ENCODE measurements at places on chromosomes 12 and 14. TPM values are rescaled to one million over a fixed set of nuclear protein-coding genes. Genes with fewer than 3 reads are reported as not detected.

DNA sequence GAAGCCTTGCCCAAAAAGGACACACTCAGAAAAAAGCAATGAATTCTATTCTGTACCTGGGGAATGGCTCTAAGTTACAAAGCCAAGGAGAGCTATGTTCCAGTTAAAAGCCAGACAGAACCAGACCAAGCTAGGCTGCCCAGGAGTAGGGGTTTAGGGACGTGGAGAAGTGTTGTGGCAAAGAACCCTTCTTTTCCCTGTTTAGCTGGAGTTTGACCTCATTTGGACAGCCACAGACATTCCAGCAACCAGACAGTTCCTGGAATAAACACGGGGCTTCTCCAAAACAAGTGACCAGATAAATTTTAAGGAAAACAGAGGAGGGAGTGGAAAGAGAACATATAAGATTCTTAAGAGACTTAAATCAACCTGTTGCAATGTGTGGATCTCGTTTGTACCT lies 62.3 kb downstream of the GCH1 start:
- no peak for DNase-seq

GRCh38 chr14:104891664-104892530 lies 26.8 kb downstream of the CEP170B start:
- peak; percentile 79 for DNase-seq

DNA sequence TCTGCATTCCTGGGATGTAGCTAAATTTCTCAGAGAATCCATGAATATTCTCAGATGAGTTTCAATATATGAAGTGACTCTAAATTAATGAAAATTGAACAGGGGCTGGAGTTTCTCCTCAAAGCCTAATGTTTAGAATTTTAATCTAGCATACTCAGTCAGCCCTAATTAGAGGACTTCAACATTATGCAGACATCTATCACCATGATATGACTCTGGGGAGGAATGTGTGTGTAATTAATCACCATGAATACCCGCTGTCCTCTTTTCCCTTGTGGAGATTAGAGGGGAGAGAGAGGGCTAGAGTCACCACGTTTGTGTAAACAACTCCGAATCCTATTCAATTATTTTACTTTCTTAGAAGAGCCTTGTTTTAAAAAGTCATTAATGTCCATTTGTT lies 698.6 kb upstream of the MDGA2 start:
- DNase-seq = no peak

DNA sequence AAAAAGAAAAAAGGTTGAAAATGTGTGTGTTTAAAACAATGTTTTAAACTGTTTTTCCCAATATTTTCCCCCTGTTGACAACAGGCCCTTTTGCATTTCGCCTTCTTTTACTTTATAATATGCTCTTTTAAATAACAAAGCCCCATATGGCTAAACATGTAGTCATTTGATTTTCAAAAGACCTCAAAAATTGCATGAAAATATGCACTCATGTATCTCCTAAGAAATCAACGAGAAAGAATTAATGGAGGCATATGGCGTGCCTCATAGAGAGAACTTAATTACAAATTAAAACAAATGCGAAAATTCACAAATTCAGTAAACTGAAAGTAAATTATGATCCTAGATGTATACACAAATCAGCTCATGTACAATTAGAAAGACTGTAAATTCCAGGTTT lies 202.6 kb upstream of the FOXN3 start:
- no peak for DNase-seq

DNA sequence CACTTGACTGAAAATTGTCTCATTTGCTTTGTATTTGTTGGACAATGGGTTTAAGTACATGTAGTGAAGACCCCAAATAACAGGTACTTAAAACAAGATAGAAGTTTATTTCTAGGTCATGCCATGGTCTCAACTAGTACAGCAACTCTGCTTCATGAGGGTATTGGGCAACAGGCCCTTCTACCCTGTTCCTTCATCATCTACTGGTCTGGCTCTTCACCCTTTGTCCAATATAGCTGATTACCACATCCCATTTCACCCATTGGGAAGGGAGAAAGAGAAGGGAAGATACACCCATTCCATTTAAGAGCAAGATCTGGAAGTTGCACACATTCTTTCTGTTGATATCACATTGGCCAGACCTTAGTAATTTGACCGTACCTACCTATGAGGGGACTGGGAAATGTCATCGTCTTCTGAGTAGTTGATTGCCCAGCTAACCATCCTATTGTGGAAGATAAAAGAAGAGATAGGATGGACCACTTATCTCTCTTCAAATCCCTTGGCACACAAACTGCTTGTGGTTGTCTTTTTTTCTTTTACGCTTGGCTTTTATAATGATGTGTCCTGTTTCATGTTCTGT lies 104.6 kb downstream of the DIP2B start:
- no peak for DNase-seq

GRCh38 chr14:102212845-102213244 lies 73.1 kb downstream of the WDR20 start:
- DNase-seq = no peak

GRCh38 chr12:11621797-11622423 lies 27.6 kb upstream of the ETV6 start:
- no peak for DNase-seq

DNA sequence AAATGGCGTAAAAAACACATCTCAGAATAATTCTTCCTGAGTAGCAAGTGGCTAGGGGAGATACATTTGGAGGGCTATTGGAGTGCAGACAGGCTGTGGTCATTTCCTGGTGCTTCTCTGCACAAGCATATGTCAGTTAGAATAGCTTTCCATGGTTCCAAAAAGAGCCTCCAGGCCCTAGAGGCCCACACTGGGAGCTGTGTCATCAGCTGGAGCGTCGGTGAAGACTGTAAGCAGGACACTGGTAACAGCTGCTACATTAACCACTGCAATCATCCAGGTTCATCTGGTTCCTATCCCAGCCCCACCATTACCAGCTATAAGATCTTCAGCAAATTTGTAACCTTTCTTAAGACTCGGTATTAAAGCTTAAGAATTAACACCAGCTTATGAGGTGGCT lies 31.7 kb upstream of the APPL2 start:
- no peak for DNase-seq

- DNase-seq = no peak
These were observed 2.9 kb downstream of the NEK9 start for GRCh38 chr14:75123991-75124390.

DNA sequence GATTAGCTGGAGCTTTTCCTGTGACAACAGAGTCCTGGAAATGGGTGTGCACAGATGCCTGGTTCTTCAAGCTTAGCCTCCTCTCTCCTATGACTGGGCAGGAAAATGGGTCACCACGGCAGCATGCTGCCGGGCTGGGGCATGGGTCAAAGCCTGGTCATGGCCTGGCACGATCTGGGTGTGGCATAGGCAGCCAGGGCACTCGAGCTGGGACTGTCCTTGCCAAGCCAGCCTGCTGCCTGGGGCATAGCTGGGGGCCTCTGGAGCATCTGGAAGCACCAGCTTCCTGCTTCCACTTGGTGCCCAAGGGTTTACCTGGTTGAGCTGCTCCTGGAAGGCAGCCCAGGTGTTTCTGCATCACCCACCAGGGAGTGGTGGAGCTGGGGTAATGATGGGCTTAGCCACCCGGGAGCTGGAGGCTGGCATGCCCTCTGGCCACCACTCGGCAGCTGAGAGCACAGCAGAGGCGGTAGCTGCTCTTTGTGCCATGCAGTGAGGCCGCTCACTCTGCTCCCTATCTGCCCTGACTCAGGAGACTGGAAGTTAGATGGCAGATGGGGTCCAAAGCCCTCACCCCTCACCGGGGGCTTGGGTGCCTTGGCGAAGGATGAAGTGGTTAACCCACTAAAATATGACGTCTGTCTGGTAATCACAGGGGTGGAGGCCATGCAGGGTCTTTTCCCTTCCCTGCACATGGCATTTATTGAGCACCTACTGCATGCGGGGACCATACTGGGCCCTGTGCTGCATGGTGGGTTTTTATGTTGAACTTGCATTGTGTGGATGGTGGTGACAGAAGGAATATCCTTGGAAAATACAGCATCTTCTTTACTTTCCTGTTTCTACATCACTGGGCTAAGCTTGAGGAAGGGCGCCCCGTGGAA lies 1.7 kb downstream of the OTUB2 start:
- no peak for DNase-seq

DNA sequence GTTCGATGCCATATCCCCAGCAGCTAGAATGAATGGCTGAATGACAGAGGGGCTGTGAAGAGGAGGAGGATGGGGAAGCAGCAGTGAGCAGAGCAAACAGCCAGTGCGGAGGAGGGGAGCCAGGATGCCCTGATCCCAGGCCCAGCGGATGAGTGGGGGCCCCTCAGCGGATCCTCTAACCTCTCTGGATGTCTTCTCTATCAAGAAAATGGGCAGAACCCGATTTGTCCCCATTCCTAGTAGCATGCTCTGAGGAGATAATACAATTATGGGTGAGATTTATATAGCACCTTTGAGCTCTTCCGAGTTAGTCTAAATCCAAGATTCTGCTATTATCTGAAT lies 30.0 kb upstream of the RPLP0 start:
- no peak for DNase-seq

DNA sequence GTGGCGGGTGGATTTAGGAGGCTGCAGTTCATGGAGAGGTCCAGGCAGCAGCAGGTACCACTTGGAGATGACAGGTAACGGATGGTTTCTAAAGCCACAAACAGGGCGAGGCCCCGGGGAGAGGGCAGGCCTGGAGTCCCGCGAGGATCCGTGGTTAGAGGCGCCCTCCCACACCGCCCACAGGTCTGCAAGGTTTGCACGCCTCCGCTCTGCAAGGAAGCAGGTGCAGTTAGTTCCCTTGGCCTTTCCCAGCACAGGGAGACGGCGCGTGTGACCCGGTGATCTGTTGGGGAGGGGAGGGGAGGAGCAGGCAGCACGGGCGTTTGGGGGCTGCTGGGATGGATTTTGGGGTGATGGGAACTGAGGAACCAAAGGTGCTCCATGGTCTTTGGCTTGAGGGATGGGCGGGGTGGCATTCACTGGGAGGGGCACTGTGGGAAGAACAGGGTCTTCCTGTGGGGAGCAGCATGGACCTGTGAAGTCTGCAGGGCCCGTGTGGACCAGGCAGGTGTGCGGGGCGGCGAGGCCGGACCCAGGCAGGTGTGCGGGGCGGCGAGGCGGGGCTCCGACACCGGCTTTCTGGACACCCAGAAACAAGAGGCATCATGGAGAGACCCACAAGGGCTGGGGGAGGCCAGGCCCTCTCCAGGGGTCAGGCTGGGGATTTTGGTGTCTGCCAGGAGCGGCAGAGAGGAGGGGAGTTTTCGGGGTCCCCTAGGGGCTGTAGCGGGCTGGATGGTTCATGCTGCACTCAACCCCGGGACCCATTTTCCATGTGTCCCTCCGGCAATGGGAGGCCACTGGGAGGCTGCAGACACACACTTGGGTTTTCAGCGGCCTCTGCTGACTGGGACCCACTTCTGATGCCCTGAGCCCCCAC lies 29.1 kb downstream of the NOC4L start:
- no peak for DNase-seq

DNA sequence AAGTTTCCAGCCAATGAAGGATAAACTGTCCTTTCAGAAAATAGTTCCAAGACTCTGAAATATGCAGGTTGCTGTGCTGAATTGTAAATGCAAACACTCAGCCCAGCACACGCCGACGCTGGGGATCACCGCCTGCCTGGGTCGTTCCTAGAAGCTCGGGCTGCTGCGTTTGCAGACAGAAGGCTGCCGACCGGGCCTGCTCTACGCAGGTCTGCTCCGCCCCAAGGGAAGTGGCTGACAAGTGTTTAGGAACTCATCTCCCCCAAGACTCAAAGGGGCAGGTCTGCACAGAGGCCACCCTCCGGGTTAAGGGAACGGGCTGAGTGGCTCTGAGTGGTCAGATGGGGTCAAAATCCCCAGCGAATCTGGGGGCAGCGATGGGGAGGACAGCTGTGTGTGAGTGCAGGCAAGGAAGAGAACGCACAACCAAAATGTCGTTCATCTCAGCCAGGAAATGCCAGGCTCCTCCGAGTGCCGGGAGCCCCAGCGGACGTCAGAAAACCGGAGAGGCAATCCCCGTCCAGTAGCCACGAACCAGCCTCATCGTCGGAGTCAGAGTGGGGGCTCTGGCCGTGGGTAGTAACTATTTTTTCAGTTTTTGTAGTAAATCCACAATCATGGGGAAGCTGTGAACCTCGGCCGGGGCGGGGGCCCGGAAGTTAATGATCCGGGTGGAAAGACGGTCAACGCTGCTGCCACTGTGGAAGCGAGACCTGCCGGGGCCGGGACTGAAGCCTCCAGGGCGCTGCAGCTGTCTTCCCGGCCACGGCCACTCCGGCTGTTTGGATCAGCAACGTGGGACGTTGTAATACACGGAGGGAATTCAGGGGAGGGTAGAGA lies 6.0 kb downstream of the GALNT9 start:
- DNase-seq = no peak

DNA sequence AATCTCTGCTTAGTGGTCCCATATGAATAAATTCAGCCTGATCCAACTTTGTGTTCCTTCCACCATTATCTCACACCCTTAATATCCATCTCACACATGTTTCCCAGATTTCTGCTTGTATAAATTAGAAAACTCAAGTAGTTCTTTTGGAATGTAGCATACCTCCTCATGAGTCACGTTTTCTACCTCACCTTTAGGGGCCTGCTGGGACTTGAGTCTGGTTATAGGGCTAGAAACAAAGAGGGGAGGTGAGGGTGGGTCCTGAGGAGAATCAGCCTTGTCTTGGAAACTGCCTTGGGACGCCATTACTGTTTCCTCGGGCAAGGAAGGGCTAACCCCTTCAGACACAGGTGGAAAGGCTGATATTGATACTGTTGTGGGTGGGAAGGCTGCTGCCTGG lies 51.1 kb downstream of the EMP1 start:
- DNase-seq = no peak

- DNase-seq = no peak
These were observed 434.3 kb upstream of the STXBP6 start for GRCh38 chr14:25484235-25484634.

DNA sequence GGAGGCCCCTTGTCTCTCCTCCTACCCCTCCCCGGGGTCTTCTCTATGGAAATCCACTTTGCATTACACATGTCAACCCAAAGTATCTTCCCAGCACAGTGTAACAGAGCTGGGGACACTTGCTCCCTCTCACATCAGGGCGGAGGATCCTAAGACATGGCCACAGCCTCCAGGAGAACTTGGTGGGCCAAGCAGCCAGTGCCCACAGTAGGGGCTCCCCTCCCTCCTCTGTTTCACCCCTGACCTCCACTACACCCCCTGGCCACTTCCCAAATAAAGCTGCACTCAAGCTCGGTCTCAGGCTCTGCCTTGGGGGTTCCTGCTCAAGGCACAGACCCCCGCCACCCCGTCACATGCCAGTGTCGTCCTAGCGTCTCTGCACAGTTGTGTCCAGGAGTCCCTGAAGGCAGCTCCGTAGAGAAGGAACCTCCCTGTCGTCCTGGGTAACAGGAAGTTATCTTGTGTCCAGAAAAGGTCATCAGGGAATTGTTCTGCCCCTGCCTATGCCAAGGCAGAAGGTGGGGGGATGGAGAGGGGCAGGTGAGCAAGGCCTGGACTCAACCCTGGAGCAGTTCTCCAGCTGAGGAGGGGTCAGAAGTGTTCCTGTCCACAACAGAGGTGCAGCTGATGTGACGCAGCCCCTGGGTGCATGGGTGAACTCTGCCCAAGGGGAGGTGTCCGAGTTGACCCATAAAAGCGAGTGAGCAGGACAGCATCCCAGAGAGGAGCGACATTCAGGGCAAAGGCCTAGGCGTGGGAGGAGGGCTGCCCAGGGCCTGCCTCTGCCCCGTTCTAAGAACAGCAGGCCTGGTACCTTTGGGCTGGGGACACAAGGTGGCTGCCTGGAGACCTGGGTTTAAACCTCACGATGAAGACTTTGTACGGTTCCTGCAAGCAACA lies 25.5 kb downstream of the DIO3 start:
- peak; percentile 68 for DNase-seq

GRCh38 chr12:14238221-14238792 lies 127.2 kb upstream of the ATF7IP start:
- no peak for DNase-seq

The UBE2N gene
- total RNA-seq = 90.4 TPM

The HPD gene
- 2.2 TPM for total RNA-seq

The PAWR gene
- 25.9 TPM for total RNA-seq

The KRT79 gene
- 2.4 TPM for total RNA-seq

The IFNG gene
- total RNA-seq = not detected

The SDSL gene
- 5.7 TPM for total RNA-seq
